ENCODE measurements at places on chromosomes 7 and 10.

DNA sequence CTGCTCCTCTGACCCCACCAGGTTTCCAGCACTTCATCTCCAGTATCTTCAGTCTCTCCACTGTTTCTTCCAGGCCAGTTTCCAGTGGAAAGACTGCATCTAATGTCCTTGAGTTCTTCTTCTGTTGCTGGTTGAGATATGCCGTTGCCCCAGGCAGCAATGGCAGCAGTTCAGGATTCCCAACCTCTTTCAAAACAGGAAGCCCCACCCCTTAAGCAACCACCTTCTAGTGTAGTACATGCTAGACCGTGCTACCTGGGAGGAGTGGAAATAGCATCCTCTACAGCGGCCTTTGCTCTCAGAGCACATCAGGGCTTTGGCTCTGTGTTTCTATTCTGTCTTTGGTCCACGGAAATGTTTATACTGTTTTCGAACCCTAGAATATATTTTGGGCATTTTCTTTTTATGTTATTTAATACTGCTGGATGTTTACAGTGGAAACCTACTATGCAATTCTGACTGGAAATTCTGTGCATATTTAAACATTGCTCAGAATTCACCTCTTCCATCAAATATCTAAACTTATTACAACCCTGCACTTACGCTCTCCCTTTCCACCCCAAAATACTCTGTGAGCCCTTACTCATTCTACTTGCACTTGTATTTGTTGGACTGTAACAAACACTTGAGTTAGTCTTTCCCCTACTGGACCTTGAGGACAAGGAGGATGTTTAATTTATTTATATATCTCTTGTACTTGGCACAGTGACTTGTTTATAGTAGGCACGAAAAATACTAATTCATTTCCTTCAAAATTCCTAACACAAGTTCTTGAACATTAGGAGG is 8.5 kb upstream of the BPGM start:
- DNase-seq: no peak

DNA sequence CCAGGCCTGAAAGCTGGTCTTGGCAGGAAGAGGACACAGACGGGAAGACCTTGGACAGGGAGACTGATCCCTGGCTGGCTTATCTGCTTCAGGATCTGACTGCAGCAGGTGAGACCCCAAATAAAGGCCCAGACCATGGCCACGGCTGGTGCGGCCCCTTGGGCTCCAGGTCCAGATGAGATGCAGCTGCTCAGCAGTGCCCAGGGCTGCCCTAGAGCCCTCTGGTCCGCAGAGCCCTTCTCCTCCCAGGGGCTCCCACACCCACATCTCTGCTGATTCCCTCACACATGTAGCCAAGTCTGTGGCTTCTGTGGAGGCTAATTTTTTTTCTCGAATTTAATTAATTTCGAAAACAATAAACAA is 46.3 kb downstream of the VIPR2 start:
- DNase-seq: no peak

DNA sequence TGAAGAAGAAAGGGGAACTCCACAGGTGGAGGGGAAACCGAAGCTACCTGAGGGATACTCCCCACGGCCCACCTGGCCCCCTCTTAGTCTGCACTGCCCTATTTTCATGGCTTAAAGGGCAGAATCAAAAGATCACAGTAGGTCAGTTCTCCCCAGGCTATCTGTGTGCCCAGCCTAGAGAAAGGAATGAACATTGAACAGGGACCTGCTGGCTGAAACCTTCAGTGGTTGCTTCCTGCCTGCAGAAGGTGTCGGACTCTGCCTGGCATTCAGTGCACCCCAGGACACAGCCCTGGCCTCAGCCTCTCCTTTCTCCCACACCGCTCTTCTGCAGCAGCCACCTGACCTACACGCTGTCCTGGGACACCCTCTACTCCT is 74.5 kb downstream of the PRKAG2 start:
- DNase-seq: no peak

GRCh38 chr10:69101451-69102095 is 13.7 kb downstream of the SRGN start:
- no peak for DNase-seq

DNA sequence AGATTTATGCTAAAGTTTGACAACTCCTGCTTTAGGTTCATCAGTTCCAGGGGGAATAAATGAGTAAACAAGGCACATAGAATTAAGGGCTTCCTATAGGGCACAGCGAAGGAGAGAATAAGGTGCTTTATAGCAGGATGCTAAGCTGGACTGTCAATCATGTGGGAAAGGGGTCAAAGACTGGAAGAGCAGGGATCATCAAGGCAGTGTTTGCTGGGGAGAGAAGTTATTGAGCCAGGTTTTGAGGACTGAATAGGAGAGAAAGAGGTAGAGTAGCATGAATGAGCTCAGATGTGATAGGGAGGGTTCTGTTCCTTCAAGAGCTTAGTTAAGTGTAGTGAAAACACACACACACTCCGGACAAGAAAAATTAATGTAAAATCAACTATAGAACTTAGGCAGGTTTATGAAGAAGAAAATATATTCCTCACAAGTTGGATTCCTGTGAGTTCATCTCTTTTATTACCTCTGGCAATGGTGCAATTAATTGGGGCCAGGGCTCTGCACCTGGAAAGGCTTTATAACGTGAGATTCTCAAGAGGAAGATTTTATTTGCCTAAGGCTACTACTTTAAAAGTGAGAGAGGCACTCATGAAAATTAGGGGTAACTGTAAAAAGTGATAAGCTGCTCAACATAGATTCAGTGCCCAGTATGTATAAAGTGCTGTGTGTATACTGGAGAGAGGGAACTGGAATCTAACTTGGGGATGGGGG is 222.4 kb downstream of the AUTS2 start:
- DNase-seq: no peak

DNA sequence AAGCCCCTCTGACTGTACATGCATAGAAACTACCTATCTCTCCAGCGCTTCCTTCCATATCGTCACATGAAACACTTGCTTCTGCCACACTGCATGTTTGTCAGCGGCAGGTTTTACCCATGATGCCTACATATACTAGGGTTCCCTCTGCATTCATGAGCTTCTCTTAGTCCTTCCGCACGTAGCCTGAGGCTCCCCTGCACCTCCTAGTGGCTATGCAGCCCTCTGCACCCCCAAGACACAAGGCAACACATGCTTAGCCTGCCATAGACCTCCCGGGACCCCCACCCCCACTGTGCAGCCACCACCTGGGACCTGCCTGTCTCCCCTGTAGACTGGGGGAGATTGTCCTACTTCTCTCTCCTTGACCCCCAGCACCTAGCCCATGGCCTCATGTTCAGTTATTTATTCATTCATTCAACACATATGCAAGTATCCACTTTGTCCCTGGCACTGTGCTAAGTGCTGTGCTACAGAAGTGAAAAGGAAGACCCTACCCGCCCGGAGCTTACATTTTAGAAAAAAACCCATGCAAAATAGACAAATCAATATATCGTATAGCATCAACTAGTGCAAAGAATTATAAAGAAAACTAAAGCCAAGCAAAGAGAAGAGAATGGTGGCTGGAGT is 23.5 kb downstream of the TMEM273 start:
- DNase-seq: peak; percentile 15

GRCh38 chr10:109914966-109915365 is 8.3 kb downstream of the XPNPEP1 start:
- DNase-seq: no peak

- DNase-seq: no peak
These were observed 8.3 kb upstream of the ANKRD1 start for GRCh38 chr10:90929179-90929578.

DNA sequence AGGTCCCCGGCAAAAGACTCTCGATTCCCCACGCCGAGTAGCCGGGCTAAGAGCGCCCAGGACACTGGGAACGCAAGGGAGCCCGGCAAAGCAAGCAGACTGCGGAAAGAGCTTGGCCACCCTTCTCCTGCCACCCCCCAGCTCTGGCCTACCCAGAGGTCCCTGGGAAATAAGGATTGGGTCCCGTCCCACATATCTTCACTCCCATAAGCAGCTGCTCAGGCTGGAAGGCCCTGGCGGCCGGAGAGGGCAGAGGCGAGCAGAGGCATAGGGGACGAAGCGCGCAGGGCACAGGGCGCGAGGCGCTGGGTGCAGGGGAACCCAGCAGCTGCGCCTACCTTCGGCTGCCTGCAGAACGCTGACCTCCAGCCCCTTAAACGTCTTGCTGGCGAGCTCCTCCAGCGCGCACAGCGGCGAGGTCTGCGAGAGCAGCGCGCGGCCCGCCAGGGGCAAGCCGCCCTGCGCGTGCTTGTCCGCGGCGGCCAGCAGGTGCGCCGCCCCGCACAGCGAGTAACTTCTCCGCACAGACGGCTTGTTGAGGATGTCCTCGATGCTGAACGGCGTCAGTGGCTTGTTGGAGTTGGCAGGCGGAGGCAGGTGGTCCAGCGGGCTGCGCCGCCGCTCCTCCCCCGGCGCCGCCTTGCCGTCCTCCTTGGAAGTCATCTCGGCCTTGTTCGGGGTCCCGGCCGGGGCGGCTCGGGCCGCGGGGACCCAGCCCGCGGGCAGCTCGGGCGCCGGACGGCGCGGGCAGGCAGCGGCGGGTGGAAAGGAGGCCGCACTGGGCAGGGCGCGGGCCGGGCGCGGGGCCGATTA is 904 bp downstream of the LBX1 start:
- no peak for DNase-seq

- no peak for DNase-seq
These were observed 25.0 kb downstream of the VTI1A start for GRCh38 chr10:112471878-112472487.

DNA sequence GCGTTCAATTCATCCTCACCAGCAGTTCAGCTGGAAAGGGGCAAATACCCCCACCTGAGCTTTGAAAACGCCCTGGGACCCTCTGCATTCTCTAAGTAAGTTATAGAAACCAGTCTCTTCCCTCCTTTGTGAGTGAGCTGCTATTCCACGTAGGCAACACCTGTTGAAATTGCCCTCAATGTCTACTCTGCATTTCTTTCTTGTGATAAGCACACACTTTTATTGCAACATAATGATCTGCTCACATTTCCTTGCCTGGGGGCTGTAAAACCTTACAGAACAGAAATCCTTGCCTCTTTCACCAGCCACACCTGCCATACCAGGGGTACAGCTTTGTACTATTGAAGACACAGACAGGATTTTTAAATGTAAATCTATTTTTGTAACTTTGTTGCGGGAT is 155.8 kb upstream of the LANCL2 start:
- DNase-seq: no peak

DNA sequence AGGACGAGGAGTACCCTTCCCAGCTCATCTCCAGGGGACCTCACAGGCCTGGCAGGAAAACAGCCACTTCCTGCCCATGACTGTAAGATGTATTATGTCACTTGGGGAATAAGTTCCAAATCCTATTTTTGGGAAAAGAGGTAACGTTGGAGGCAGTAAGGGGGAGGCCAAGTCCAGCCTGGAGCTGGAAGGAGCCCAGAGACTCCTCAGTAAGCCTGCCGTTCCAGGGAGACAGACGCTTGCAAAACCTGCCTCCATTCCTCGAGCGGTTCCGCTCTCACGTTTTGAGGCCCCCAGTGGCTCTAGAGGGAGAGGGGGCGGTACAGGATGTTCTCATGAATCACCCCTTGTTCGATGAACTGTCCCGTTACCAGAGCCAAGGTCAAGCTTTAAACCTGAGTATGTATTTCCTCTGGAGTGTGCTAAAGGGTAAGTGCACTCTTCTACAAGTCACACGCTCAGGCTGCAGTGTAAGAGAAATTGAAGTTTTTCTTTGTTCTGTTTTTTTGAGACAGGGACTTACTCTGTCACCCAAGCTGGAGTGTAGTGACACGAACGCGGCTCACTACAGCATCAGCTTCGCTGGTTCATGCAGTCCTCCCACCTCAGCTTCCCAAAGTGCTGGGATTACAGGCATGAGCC is 45.5 kb upstream of the CYTH3 start:
- no peak for DNase-seq

DNA sequence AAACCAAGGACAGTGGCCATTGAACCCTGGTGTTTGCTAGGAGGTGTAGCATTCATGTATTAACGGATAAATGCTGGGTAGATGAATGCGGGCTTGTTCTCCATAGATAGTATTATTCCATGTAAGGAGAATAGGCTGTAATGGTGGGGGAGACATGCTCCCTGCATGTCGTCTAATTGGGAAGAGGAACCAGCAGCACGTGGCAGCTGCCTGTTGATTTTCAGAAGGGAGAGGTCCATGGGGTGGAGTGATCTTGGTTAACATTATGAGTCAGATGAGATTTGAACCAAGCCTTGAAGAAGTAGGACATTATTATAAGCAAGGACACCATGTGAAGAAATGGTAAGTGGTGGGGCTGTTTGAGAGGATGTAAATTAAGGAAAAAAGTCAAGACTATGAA is 112.5 kb downstream of the WNT2 start:
- DNase-seq: no peak

- no peak for DNase-seq
These were observed 9.7 kb downstream of the ACADSB start for GRCh38 chr10:123018531-123018930.

DNA sequence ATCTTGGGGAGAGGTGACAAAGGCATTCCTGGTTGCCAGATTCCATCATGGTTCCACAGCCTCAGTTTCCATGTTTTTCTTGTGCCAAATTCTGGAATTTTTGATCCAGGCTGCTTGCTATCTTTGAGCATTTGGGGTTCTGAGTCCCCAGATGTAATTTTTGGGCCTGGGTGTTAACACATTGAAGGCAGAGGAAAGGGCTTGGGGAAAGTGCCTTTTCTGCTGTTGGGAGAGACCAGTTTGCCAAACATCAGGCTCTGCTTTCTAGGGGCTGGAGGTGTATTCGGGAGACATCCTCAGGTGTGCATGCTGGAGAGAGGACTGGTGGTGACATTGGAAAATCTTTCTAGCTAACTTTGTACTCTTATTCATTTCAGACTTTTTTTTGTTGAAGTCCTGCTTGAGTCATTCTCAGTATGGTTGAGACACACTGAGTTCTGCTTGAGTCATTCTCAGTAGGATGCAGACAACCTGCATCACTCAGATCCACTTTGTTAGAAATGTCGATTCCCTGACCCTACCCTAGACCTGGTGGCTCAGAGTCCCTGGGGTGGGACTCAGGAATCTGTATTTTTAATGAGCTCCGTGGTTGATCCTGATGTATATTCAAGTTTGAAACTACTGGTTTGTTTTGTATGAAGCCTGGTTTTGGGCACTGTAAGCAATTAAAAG is 101.0 kb downstream of the LRMDA start:
- no peak for DNase-seq

GRCh38 chr7:35450456-35451214 is 196.7 kb upstream of the TBX20 start:
- DNase-seq: no peak

GRCh38 chr10:31318854-31319601 is at the start of gene ZEB1:
Gene ZEB1 (plus strand): TSS chr10:31319216. CDS start chr10:31319235, 19 bp downstream.
- DNase-seq: peak; percentile 92

DNA sequence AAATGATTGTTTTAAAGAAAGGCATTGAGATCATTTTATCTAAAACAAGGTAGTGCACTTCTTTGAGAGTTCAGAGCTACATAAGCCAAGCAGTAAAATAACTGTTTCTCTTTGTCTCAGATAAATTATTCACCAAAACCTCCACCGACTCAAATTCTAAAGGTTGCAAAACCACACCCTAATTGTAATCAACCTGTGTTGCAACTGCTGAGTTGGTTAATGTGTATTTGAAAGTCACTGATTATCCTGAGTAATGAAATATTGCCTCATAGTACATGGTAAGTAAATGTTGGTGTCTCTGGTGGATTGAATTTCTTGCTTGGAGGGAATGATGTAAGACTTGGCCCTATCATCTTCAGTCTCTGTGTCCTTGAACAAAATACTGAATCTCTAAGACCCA is 35.9 kb upstream of the CYP2C9 start:
- no peak for DNase-seq

Data from activated CD4-positive, alpha-beta T cell treated with anti-CD3 and anti-CD28 coated beads for 24 hours (primary cell).